NCI-H524 (cell line): ENCODE measurements at places on chromosomes 11 and 22.
A peak's percentile ranks its signal among the peaks of the same experiment; 100 is the strongest.

DNA sequence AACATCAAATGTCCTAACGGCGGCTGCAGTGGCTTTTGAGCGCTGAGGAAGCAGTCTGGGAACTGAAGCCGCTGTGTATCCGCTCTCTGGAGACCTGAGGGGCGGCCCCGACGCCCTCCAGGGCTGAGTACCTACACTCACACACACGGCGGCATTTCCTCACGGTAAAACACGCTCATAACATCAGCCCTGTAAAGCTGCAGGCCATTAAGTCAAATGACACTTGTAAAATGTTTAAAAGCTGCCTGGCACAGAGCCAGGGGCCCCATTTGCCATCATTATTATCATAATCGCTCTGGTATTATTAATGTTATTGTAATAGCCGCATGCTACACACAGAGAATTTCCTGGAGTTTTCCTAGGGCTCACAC is 5.1 kb downstream of the CARS1 start:
- DNase-seq = peak; percentile 90

DNA sequence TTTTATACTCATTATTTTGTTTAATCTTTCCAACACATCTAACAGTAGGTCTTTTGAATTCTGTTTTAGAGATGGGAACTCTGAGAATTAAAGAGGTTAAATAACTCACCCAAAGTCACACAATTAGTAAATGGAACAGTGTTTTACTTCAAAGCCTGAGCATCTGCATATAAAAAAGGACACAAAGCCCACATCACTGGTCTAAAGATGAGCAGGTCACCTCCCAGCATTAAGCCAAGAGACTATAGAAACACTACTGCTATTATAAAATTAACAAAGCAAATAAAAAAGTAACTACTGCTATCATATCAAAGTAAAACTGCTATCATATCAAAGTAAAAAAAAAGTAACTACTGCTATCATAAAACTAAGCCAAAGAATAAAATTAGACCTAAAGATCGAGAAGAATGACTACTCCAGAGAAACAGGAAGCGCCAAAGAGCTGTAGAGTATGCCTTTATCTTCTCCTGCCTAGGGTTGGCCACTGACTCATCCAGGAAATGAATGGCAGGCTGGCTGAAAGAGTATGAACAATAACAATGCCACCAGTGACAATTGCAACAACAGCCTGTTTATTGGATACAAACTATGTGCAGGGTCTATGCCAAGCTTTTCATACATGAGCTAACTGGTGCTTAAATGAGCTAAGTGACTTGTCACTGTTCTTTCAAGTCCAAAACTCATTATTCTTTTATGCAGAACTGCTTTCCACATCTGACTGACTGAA is 1153.0 kb upstream of the TENM4 start:
- no peak for DNase-seq

- no peak for DNase-seq
Measured at GRCh38 chr22:24187731-24188644, 6.7 kb downstream of the SUSD2 start.

DNA sequence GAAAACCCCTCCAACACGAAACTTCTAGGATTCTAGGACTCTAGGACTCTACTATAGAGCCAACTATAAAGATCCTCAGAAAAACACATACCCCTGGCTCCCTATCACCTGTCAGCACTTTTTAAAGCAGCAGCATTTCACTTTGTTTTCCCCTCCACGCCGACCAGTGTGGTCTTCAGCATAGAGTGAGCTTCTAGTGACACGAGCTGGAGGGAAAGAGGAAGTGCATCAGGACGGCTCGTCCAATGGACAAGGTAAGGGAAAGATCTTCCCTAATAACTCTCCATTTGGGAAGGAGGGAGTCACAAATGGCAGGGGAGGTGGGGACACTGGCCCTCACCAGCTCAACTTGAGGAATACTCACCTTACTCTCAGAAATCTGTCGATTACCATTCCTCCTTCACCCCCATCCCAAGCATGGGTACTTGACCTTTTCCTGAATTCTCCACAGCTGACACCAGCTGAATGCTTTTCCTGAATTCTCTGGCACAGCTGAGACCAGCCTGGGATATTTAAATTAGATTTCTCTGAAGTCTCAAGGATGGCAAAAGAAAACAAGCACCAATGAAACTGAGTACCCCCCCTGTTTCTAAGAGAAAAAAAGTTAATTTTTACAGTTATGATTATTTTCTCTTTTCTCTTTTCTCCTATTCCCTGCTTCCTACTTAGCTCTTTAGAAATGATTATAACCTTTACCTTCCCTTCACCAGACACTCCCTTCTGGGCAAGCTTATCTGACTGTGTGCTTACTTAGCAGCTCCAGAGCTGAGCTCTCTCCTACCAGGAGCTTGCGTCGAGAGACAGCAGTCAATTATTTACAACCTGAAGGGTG is 33.3 kb upstream of the NNMT start:
- DNase-seq = peak; percentile 50

GRCh38 chr11:44927174-44927661 is 23.5 kb downstream of the TP53I11 start:
- DNase-seq = peak; percentile 69

GRCh38 chr11:23948851-23949250 is 548.0 kb upstream of the LUZP2 start:
- DNase-seq = no peak

DNA sequence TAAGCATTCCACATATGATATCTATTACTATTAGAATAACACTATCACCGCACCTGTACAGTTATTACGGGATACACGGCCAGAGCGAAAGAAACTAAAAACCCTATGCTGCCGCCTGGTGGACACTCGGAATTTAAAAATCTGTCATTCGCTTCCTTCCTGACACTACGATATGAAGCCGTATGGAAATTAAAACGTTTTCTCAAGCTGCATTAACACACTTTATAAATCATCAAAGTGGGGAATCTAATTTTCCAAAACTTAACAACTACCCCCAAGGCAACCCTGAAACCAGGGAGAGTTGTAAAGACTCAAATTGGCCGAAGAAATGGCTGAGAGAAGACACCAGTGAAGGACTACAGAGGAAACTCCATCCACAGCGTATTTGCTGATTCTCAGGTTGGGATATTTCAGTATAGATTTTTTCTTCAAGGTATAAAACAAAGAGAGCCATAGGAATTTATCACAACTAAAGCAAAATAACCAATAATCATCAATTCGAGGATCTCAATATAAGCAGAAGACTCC is 1.4 kb downstream of the CCDC73 start:
- no peak for DNase-seq
